NCI-H526 (cell line): ENCODE measurements at places on chromosomes 7 and 10.

- no peak for DNase-seq
Measured at GRCh38 chr7:111160297-111160696, 69.4 kb downstream of the LRRN3 start.

DNA sequence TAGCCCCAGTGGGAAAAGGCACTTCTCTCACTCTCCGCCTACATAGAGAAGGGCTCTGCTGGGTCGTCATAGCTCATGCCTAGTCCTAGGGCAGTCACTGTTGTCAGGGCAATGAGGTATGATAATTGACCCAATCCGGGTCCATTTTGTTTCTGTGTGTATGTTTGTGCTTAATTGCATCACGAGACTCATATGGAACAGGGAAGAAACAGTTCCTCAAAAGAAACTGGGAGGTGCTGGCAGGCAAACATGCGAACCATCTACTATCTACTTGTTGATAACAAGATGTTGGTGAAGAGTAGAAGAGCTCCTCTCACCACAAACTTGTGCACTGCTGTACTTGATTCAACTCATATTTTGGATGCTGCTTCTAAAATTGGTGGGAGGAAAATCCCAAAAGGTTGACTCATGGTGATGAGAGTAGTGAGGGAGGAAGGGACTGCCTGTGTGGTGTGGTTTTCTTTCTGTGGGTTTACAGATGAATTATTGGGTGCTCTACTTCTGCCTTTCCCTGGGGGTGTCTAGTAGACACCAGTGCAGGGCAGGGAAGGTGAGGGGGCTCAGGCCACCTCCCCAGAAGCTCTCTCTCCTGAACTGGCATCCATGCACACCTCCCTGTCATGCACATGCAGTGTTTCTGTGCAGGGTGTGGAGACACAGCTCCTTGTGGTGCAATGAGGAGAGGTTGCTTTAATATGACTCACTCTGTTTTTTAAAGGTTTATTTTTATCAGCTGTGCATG lies 29.4 kb downstream of the LSMEM1 start:
- no peak for DNase-seq

DNA sequence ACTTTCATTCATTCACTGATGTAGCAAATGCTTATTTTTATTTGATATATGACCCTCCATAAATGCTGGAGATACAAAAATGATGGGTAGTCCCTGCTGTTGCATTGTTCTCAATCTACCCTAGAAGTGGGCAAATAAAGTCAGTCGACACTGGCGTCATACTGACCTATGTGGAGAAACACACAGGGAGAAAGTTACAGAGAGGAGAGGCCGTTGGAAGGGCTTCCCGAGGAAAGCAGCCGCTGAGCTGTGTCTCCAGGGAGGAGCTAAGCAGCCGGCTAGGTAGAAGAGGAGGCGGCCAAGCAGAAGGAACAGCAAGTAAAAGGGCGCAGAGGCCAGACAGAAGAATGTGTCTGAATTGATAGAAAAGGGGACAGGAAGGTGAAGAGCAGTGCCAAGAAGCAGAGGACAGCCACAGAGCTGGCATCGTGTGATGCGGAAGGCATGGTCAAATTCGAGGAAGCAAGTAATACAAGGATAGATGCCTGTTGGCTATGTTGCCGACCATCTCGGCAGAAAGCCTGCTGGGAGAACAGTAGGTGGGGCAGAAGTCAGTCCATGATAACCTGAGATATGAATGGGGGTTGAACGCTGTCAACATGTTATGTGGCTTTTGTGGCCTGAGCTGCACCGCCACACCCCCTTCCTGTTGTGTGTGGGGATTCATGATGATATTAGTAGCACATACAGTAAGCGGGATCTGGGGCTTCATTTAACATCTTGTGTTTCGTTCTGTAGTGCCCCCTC lies 25.9 kb downstream of the ST8SIA6 start:
- no peak for DNase-seq

- DNase-seq, result no peak
Measured at GRCh38 chr7:108227366-108227765, 97.2 kb upstream of the LAMB4 start.

- no peak for DNase-seq
Measured at GRCh38 chr7:86448856-86449255, 194.9 kb upstream of the GRM3 start.

- DNase-seq, result no peak
Measured at GRCh38 chr10:49187950-49188761, at the start of gene TMEM273. Gene TMEM273, minus strand, starts transcription at chr10:49188391. Its CDS starts 55 bp downstream, at chr10:49188336.

GRCh38 chr10:78458983-78459638 lies 425.4 kb downstream of the RPS24 start:
- peak; percentile 75 for DNase-seq

GRCh38 chr7:36207451-36208291 lies 54.6 kb downstream of the EEPD1 start:
- no peak for DNase-seq

GRCh38 chr7:138974675-138975292 lies 6.4 kb downstream of the KIAA1549 start:
- no peak for DNase-seq

DNA sequence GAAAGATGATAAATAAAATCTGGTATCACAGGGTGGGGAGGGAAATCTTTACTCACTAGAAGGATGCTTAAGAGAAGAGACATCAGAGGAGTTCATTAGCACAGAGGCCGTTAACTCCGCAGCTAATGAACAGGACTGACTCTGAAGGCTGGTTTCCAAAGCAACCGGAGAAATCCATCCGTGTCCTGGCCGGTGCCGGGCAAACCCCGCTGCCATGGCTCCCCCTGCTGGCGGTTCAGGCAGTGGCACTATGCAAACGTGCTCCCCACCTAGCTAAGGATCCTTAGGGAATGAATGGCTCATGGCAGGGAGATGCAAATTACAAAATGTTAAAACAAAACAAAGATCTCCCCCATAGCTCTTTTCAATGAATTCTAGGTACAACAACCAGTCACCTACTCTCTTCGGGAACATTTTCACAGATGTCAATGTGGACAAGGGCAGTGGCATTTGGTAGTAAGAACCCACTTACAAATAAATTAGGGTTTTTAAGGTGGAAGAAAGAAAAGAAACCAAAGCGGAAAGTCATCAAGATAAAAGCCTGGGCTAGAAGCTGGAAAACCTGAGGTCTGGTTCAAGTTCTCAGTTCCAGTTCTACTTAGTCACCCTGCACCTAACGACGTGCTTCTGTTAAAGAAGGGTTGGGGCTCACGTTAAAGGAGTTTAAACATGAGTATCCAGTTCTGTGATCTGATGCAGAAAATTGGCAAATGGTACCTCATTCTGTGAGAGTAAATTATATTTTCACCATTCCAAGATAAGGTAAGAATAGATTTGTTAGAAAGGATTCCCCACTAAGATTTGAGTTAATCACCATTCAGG lies 138.2 kb downstream of the SVIL start:
- peak; percentile 75 for DNase-seq

DNA sequence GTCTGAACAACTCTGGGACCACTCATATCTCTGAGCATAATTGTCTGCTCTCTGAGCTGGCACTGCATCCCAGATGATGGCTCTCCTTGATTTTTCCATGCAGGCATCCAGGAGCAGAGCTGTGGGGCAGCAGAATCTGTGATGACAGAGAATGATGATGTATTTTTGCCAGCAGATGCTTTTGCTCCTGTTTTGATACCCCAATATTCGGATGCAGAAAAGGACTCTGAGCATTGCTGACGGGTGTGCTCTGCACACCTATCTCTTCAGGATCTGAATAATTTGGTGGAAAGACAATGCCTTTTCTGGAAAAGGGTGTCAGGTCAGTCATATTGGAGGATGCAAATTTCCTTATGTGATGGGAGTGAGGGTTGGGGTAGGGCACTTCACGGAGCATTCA lies 735.9 kb downstream of the KCNMA1 start:
- DNase-seq, result no peak

DNA sequence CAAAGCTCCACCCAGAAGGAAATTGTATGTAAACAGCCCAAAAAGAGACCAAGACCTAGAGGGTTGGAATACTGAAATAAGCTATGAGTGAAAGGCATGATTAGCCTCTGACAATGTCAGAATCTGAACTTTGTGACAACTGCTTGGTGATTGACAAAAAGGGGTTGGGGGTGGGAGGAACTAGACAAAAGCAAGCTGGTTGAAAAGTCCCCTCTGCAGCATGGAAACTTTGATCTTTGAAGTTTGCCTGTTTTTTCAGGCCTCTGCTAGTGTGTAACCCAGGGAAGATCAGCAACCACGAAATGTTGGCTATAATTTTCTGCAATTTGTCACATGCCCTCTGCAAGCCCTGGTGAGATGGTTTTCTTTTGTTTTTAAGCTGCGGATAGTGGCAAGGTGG lies 104.8 kb upstream of the SLC25A13 start:
- DNase-seq, result no peak

DNA sequence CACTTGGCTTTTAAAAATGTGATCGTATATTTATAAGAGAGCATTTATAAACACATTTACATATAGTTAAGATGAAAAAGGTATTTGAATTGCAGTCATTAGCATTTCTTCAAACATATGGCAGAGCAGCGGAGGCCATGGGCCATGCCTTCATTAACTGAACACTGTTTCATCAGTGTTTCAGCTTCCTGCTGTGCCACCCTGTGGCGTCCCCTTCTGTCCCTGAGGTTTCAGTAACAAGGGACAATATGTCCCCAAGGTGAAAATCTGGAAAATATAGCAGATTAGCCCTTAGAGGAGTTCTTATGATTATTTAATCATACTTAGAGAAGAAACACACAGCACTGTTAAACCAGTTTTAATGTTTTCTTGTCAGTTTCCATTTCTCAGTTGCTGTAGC lies 577.8 kb downstream of the ETV1 start:
- DNase-seq, result no peak

DNA sequence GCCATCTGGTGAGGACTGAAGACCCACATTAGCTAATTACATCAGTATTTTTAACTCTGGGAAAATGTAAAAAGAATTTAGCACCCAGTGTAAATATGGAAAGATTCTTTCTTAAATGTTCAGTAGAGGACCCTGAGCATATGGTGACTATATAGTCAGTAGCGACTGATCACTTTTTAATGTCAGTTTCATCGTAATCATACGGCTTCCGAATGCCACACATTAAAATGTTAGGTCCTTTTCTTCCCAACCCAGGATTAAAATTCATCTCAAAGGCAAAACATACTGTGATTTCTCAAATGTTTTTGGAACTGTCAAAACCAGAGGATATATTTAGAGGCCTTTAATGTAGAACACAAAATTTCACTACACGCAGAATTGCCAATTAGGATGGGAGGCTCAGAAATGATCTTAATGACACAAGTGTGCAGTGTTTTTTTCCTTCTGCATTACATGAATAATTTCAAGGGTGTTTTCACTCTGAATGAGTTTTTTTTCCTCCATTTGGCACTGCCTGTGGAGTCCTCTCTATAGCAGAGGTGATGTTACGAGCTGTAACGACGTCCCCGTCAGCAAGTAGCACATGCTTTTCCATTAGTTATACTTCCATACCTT lies 382.7 kb downstream of the PAXIP1 start:
- no peak for DNase-seq

GRCh38 chr7:120023494-120024167 lies 249.3 kb upstream of the KCND2 start:
- no peak for DNase-seq

DNA sequence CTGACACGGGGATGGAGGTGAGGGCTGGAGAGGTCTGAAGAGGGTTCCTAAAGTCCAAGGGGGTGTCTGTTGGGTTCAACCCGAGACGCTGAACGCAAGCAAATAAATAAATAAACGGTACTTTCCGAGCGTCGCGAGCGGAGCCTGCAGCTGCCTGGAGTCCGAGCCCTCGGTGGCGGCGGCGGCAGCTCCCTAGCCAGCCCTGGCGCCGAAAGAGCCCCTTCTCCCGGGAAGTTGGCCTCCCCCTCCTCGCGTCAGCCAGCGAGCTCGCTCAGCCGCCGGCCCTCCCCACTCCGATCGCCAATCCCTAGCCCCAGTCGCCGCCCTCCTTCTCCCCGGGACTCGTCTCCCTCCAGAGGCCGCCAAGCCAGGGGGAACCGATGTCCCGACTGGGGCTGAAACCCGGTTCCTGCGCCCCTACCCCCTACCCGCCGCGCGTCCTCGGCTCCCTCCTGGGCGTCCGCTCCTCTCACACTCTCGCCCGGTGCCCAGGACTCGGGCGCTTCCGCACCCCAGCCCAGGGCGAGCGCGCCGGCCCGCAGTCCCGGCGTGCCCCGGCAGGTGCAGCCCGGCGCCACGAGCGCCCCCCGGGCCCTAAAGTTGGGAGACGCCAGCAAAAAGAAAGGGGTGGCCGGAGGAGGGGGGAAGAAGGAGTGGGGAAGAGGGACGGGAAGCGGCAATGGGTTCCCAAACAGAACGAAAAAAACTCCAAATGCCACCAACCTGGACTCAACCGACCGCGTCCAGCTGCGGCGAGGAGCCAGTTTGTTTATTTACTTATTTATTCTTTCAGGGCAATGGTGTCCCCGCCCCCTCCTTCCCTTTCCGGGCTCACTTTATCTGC lies at the start of gene GFRA1:
GFRA1 (minus strand) TSS at position 767 of the 844 bp plus-strand sequence. CDS start 1,177 bp downstream, outside the sequence.
- DNase-seq, result no peak

DNA sequence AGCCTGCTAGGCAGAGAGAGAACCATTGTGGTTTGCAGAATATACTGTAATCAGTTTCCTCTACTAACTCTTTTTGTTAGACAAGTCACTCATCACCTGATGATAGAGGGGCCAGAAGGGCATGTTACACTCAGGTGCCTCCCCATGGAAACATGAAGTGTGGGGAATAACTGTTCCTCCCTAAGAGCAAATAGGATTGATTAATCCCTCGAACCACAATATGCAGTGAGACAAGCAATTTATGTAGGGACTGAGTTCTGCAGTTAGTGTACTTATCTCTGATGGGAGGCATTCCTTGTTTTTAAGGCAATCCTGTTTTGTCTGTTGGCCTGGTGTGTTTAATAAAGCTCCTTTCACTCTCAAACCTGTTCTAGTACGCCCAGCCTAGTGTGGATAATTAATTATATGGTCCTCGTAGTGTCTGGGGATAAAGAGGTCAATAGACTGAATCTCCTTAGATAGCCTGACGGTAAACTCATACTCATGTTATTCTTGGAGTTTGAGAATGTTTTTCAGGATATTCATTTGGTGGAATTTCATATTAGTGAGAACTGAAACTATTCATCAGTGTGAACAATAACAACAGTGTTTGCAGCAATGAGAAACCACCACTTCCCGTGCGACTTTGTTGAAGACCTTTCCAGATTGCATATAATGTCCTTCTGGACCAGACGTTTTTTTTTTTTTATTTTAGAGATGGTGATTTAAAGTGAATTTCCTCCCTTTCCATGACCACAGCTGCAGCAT lies 344.8 kb upstream of the FZD8 start:
- no peak for DNase-seq
